ENCODE measurements at places on chromosomes 2 and 18.

- no peak for DNase-seq
Observed at GRCh38 chr2:210046851-210047500, 44.5 kb downstream of the RPE start.

DNA sequence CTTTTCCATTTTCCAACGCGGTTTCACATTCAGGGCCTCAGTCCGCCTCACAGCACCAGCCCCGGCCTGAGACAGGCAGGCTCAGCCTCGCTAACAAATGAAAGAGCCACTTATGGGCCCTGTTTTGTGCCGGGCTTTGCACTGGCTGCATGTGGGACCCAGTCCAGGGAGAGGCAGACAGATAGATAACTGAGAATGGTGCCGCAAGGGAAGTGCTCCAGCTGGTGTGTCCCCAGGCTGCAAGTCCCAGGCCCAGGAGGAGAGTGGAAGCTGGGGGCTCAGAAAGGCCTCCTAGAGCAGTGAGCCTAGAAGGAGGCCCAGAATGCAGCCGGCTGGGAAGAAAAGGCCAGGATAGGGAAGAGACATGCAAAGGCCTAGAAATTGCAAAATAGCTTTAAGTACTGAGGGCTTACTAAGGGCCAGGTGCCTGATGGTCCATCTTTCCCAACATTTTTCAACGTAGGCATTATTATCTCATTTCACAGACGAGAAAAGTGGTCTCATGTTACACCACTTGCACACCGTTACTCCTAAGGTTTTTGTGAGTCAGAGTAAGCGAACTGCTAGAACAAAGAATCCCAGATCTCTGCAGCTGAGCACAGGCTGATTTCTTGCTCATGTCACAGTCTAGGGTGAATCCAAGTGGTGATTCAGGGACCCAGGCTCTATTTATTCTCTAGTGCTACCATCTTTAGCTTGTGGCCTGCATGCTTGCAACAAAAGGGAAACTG, 26.0 kb downstream of the ADRA2B start:
- DNase-seq = no peak

DNA sequence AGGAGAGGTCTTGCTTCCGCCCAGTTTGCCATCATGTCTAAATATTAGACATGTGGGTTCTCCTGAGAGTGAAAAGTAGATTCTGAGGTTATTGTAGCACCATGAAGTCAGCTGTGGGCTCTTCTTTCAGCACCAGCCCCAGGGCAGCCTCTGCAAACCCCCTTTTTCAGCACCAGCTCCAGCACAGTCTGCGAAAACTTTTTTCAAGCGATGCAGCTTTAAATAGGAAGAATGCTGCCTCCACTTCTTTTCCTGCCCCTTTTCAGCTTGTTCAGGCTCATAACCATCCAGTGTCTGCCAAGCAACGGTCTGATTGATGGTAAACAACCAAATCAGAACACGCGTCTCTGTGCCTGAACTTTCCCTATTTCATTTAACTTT, at the start of gene COL5A2:
Gene COL5A2 (minus strand): TSS at position 192 of the 381 bp plus-strand sequence. CDS start 157 bp downstream, at position 35.
- DNase-seq = no peak

DNA sequence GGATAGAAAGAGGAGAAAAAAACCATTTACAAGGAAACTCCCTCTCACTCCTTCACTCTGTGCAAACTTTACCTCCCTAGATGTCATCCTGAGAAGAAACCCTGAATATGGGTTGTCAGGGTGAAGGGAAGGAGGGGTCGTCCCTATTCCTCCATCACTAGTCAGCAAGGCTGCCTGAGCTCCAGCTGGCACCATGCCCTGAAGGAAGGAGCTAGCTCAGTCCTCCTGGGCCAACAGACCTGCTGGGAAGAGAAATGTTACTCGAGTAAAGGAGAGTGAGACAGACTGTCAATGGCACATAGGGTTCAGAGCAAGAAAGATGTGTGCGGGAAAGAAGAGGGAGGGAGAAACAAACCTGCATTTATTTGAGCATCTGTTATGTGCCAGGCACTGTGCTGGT, 18.3 kb upstream of the EPAS1 start:
- DNase-seq = no peak

- no peak for DNase-seq
Observed at GRCh38 chr2:235921508-235922191, 246.5 kb downstream of the GBX2 start.

- DNase-seq = no peak
Observed at GRCh38 chr2:109162999-109163398, 34.0 kb downstream of the SH3RF3 start.

DNA sequence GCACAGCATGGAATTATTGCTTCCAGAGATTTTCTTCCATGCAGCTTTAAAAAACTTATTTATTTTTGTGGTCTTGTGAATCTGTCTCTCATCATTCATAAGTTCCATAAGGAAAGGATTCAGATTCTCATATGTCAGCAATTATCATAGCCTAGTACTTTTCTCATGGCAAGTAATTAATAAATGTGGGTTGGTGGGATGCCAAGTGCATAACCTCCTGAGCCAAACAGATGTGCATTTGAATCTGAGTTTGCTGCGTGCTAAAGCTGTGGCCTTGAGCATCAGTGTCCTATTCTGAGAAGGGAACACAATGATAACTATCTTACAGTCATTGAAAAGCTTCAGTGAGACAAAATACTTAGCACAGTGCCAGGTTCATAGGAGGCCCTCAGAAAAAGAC, 331.9 kb downstream of the PDE11A start:
- no peak for DNase-seq

- no peak for DNase-seq
Observed at GRCh38 chr2:230908092-230908594, 16.9 kb downstream of the GPR55 start.

- DNase-seq = no peak
Observed at GRCh38 chr2:172919732-172920131, 155.9 kb upstream of the MAP3K20 start.

- DNase-seq = no peak
Observed at GRCh38 chr2:144886862-144887261, 366.9 kb upstream of the ZEB2 start.

All from stimulated activated CD8-positive, alpha-beta memory T cell treated with anti-CD3 and anti-CD28 coated beads, Interleukin-12 subunit alpha, Interleukin-12 subunit beta, amount 100 ng/mL, for 1 hour (primary cell).